ENCODE measurements at places on chromosomes 3 and 15.

DNA sequence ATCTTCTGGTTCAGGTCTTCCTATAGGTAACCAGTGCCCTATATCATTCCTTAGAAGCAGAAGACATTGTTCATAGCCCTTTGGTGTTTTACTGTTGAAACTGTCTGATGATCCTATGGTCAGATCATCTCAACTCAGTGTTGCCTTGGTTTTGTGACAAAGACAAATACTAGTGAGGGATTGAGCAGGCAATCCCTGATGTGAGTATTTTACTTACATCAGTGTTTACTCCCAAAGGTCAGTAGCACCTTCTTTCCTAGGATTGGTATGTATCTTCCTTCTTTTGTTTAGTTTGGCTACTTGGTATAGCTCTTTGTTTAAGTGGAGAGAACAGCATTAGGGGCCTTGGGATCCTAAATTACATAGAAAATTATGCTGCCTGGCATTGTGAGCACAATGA lies 41.1 kb downstream of the BBS4 start:
- DNase-seq = no peak

GRCh38 chr15:85500729-85501128 lies 120.3 kb downstream of the AKAP13 start:
- DNase-seq = no peak

DNA sequence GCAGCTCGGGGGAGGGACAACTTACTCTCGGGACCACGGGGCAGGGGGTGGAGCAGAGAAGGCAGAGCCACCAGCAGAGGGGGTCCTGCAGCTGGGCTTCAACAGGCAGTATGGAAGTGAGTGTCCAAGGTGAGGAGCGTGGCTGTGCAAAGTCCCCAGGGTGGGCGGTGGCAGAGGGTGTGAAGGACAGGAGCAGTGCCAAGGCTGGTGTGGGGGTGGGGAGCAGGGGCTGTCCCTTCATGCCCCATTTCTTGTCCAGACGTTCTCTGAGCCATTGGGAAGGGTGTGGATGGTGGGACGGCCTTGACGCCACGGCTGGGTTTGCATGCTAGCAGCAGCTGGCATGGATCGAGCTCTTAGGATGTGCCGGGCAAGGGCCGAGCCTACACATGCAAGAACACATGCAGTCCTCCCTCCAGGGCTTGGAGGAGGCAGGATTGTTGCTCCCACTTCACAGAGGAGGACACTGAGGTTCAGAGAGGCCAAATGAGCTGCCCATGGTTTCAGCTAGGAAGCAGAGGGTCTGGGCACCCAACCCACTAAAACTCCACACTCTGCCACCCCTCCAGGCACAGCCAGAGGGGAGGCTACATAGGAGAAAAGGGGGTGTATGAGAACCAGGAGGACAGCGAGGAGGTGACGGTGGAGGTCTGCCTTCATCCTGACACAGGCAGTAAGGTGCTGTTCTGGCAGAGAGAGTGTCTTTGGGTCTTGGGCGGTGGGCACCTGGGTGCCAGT lies 93.6 kb downstream of the TBC1D2B start:
- DNase-seq = no peak

DNA sequence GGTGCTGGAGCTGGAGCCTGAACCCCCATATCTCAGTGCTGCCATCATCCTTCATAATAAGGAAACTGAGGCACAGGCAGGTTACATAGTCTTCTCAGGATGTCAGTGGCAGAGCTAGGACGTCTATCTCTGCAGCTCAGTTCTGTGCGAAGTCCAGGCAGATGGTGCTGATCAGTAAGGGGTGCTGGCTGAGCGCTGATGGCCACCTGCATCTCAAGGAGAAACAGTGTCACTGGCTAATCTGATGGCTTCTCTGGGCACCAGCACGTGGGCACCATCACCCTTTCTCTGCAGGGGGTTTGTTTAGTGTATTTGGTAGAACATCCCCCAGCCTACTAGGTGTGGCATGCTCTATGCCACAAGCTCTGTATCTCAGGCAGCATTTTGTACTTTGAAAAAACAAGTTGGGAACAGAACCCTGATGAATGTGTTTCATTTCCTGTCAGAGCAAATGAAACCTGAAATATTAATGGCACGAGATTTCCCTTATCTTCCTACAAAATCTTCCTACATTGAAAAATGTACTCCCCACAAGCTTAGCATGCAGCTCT lies 35.1 kb downstream of the APBA2 start:
- no peak for DNase-seq

GRCh38 chr15:71066983-71067382 lies 48.3 kb upstream of the THSD4 start:
- DNase-seq = no peak

- no peak for DNase-seq
Measured at GRCh38 chr3:2372306-2372705, 273.6 kb downstream of the CNTN4 start.

DNA sequence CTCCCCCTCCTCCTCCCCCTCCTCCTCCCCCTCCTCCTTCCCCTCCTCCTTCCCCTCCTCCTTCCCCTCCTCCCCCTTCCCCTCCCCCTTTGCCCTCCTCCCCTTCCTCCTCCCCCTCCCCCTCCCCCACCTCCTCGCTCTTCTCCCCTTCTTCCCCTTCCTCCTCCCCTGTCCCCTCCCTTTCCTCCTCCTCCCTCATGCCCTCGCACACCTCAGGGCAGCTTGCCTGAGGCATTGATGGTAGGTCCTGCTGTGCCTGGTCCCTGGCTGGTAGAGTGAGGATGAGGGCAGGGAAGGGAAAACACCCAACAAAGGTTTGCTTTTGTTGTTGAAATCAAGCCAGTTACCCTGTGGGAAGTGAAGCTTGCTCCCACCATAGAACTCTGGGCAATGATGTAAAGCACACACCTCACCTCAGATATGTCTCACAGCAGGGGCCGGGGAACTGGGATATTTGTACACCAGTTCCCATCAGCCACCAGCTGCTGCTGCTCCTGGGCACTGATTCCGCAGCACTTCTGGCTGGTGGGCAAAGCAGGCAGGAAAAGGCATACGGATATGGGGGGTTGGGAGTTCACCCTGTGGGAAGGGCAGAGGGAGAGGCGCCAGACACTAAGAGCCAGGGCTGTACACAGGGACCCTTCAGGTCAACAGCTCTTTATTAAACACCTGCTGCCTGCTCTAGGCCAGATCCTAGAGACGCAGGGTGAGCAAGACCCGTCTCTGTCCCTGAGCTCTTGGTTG lies 13.8 kb downstream of the ISG20 start:
- no peak for DNase-seq

All from stimulated activated CD4-positive, alpha-beta T cell treated with anti-CD3 and anti-CD28 coated beads, Interleukin-1b, Interleukin-23, amount 100 ng/mL, for 1 hour (primary cell).